8988T (cell line): ENCODE measurements at places on chromosomes 3 and 15.

GRCh38 chr15:98964466-98965133, 43.0 kb downstream of the PGPEP1L start:
- no peak for DNase-seq

DNA sequence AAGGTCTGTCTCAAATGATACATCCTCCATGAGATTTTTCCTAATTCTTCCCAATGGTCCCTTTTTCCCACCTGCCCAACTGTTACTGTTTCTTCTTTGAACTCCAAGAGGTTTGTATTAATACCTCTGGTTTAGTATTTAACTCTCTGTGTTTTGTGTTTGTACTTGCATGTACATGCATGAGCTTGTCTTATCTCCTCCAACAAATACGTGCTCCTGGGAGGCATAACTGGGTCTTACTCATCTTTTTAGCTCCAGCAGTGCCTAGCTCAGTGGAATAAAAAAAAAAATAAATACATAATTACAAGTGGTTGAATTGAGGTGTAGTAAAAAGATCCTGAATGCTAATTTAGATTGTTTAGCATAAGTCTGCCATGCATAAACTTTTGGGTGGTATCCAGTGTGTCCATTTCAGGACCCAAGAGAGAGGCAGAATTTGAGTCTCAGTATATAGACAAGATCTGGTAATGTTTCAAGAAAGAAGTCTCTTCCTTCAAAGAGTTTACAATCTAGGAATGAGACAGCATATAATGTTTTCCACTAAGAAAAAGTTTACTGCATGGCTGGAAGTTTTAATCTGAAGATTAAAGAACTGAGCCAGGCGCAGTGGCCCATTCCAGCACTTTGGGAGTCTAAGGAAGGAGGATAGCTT, 1.7 kb upstream of the LYSMD2 start:
- DNase-seq, result no peak

GRCh38 chr3:4643904-4644547, 150.9 kb downstream of the ITPR1 start:
- DNase-seq, result no peak

- no peak for DNase-seq
These were observed 14.5 kb downstream of the EFCAB12 start for GRCh38 chr3:129413687-129414506.

GRCh38 chr3:189953551-189953950, 167.1 kb downstream of the P3H2 start:
- no peak for DNase-seq
